ENCODE measurements at places on chromosomes 7 and 10. TPM values are rescaled to one million over a fixed set of nuclear protein-coding genes. Genes with fewer than 3 reads are reported as not detected.

GRCh38 chr7:135327458-135327857, 93.8 kb downstream of the STRA8 start:
- DNase-seq = no peak

- no peak for DNase-seq
These were observed 471.4 kb downstream of the ADRA2A start for GRCh38 chr10:111548084-111548726.

HTR7 gene
- total RNA-seq = 6.4 TPM

ASB10 gene
- total RNA-seq = not detected

- no peak for DNase-seq
These were observed 41.8 kb upstream of the TMEM213 start for GRCh38 chr7:138755842-138756590.

- no peak for DNase-seq
These were observed 33.6 kb downstream of the HIPK2 start for GRCh38 chr7:139743967-139744767.

RARRES2 gene
- total RNA-seq = not detected

GRCh38 chr7:506921-507622, 12.6 kb downstream of the PDGFA start:
- DNase-seq = no peak

LOXL4 gene
- total RNA-seq = not detected

DNA sequence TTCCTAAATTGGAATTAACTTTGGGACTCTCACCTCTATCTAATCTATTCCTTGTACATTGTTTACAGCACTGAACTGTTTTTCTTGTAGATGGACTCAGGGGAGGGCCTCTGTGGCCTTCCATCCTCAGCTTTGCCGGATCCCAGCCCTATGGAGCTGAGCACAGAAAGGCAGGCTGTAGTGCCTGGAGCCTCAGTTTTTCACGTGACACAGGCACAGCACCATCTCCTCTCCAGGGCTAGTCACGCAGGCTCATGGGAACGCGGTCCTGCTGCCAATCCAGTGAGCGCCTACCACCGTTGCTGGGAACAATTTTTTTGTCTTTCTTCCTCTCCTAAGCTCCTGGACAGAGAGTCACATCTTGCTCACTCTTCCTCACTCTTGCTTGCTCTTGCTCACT, 75.6 kb upstream of the DDC start:
- DNase-seq = no peak

DNA sequence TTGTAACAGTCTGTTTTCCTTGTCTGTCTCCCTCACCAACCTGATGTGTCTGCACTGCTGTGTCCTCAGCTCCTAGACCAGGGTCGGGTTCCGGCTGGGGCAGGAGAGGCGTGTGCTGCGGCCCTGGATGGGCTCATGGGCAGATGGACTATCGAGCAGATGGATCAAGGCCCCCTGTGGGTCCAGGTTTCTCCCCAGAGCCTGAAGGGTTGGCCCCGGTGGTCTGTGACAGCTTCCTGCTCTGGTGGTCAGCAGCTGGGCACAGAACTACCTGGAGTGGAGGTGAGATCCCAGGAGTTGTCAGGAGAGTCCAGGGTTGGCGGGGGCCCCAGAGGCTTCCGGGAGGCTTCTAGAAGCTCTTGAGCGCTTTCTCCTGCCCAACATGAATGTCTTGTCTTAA, 75.1 kb downstream of the GRK5 start:
- DNase-seq = no peak

CALU gene
- total RNA-seq = 161 TPM

DNA sequence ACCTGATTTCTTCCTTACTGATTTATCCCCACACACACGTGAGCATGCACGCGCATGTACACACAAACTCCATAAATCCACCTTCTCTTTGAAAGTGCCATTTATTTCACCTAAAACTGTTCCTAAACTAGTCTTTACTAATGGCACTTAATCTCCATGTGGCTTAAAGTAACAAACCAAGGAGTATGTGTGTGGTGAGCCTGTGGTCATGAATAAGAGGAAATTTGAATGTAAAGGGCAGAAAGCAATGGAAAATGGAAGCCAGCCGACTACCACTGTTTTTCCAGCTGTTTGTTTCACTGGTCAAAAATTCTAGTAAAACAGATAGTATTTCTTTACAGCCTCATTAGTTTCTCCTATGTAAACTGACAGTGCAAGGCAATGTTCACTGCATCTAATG, 23.8 kb downstream of the SEMA3C start:
- DNase-seq = no peak

DNA sequence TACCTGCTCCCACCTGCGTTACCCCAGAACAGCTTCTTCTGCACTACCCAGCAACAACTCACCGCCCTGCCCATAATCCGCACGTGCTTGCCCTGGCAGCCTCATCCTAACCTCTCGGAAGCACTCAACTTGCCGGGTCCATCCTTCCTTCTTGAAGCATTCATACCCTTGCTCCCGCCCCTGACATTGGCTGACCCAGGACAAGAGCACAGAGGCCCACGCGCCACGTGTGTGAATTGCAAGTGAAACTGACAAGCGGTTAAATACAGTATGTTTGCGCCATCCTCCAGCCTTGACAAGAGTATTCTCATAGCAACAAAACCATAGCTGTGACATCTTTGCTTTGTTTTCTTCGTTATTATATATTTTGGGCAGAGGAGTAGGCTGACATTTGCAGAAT, 10.9 kb upstream of the OCM start:
- DNase-seq = no peak

DNA sequence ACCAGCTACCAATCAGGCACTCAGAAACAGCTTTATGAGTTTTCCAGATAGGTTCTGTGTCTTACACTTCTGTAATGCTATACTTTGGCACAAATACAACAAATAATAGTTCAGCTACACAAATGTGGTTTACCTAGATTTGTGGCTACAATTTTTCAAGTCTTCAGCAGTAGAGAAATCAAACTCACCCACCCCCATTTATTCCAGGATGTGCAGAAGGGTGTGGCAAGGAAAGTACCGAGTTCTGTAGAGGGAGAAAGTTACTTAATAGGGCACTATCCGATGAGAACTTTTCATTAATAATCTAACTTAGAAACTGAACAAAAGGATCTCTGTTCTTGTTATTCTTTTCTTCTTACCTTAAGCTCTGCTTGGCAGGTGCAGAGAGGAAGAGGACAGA, 30.3 kb upstream of the ATP6V0A4 start:
- DNase-seq = no peak

DNA sequence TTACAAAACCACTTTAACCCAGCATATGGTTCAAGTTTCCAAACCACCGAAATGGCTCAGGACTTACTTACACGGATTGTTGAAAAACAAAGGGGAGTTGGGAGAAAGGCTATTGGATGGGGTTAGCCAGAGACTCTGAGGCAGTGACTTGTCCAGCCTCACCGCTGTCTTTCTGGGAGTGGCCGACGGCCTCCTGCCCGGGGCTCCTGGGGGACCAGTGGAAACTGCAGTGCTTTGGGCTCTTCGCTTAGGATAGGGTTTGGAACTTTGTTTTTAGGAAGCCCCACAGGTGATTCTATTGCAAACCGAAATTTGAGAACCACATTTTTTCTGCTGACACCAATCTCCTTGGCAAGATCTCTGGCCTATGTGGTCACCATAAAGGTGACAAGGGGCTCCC, 38.1 kb upstream of the R3HCC1L start:
- DNase-seq = no peak

DNA sequence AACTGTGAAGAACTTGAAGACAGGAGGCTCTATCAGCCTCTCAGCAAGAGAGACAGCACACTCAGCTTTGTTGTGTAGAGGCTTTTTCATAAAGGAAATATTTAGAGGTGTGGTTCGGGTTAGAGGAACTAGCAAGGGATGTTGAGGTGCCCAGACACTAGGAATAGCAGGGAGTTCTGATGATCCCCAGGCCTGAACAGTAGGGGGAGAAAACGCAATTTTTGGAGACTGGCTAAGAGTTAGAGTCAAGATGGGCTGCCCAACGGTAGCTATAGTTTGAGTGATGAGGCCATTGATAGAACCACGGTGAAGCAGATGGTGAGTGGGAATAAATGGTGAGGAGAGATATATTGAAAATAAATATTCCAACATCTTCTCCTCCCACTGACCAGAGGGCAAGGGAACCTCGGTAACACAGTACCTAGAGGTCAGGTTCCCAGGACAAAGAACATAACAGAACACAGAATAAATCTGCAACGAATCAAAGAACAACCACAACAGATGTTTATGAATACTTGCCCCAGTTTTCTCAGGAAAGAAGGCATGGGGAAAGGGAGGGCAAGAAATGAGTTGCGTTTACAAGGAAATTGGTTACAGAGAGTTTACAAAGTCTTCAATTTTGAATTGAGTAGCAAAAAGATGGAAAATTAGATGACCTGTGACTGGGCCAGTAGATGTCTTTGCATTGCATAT, 24.2 kb upstream of the BPGM start:
- DNase-seq = no peak

GRCh38 chr10:43299579-43299978, 32.7 kb upstream of the RASGEF1A start:
- no peak for DNase-seq

GPR26 gene
- not detected for total RNA-seq

GRCh38 chr10:86773498-86773897, 17.1 kb downstream of the BMPR1A start:
- no peak for DNase-seq

- DNase-seq = no peak
These were observed 123.3 kb upstream of the GAD2 start for GRCh38 chr10:26093229-26093628.

GRCh38 chr7:17946591-17946990, 6.3 kb upstream of the SNX13 start:
- no peak for DNase-seq

DNA sequence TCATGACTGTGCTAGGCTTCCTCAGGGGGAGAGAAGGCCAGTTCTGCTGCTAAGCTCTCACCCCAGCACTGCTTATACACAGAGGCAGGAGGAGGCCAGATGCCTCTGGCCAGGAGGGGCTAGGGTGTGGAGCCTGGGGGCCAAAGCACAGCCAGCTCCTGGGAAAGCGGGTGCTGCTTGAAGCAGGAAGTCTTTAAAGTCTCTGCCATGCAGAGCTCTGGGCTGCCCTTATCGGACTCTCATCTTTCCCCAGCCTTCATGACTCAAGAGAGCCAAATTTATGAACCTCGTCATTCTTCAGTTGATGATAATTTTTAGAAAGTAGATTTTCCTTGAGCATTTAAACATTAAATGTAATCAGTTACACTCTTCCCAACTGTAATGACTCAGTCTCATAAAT, 11.2 kb upstream of the TSPAN14 start:
- no peak for DNase-seq

DNA sequence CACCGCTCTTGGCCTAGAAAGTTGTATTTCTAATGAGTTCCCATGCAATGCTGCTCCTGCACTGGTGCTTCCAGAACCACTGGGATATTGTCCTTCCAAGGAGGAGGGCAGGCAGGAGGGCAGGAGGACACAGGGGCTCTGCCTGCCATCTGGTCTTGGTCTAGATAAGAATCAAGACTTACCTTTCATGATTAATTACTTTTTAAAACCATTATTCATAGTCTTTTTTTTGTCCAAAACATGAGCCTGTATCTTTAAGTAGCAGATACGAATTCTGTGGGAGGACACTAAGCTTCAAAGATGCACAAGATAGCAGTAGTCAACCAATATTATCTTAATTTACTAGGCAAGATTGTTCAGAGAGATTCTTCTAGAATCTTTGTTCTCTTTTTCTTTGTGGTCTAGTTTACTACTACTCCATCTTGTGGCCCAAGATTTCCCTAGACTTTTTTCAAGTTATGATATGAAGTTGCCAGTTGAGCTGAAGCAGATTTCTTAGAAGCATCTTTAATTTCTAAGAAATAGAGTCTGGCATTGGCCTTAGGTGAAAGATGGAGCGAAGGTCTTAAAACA, 57.6 kb downstream of the RBM33 start:
- no peak for DNase-seq

DNA sequence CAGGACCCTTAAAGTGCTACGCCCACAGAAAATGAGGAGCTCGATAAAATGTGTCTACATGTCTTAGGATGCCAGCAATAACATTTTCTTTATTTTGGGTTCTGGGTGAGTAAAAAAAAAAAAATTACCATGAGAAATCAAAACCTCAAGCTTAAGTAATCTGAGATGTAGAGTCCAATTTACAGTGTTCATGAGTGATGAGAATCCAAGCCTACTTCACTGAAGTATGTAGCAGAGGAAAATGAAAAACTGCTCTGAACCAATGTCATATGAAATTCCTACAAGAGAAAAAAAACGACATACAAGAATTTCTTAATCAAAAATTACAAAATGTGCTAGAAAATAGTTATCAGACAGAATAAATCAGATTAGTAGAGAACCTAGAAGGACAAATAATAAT, 274.4 kb downstream of the HTR7 start:
- no peak for DNase-seq

DNA sequence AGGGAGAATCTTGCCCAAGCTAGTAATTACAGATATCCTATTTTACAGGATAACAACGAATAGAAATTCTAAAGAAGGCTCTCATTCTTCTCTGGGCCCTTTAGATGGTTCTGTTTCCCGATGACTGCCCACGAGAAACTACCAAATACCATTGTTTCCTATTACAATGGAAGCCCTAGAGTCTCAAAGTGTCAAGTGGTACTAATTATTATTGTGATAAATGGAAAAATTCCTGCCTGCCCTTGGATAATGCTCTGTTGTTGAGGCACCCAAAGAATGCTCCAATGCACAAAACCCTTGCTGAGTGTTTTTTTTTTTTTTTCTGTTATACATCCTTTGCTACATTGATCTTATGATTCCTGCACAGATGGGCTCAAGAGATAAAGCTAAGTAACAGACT, 504.5 kb downstream of the XPNPEP1 start:
- no peak for DNase-seq

GRCh38 chr10:95474228-95475002, 86.8 kb downstream of the SORBS1 start:
- DNase-seq = no peak

DNA sequence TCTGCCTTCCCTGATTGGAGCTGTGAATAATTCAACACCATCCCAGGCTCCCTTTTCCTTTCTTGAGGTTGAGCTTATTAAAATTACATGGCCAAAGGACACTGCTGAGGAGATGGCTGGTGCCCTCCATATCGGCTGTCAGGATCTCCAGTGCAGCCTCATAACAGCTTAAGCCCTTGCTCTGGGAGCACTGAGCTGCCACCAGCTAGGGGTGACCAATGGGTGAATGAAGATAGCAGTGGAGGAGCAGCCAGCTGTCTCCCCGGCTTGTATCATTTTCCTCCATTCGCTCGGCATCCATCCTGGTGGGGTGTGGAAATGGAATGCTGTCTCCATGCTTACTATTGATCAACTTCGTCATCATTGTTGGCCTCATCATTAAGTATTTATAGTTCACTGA, 154.6 kb downstream of the TMEM178B start:
- DNase-seq = no peak

DNA sequence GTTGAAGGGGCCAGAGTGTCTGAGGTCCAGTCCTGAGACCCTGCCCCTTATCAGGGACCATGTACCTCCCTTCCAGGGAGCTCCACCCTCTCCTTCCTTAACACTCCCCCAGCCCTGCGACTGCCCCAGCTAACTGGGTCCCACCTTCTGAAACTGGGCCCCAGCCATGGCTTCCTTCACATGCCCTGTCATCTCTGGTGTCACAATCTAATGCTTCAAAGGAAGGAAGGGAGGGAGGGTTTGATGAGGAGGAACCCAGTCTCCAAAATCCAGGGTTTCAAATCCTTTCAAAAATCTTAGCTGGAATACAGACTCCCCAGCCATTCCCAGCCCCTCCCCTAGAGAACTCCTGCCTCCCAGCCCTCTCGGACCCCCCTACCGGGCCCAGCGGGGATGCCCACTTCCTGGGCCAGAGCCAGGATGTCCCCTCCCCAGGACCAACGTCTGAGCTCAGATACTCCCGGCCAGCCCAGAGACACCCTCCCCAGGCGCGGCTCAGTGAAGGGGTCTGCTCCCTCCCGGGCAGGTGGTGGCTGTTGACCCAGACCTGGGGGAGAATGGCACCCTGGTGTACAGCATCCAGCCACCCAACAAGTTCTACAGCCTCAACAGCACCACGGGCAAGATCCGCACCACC, 18.0 kb downstream of the C10orf105 start:
- no peak for DNase-seq

CALHM3 gene
- total RNA-seq = not detected
